ENCODE measurements at places on chromosomes 6 and 20. TPM values are rescaled to one million over a fixed set of nuclear protein-coding genes. Genes with fewer than 3 reads are reported as not detected.

The ZNF322 gene
- 9.0 TPM for total RNA-seq

DNA sequence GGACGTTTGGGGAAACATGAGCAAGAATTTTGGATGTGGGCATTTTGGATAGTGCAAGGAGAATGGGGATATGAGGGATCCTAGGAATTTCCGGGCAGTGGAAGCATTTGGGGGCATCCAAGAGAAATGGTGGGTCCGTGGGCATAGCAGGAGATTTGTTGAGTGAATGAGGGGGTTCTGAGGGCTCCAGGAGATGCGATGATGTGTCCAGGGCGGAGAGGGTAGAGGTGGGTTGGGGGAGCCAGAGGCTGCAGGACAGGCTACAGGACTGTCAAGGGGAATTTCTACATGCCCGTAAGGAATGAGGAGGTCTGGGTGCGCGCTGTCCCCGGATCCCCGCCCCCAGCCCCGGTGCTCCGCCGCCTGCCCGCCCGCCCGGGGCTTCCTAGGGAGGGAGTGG is 364 bp downstream of the FRS3 start:
- no peak for DNase-seq

The BACH2 gene
- total RNA-seq, result 6.3 TPM

The NKAPL gene
- 6.6 TPM for total RNA-seq

The MAP1LC3A gene
- 27.4 TPM for total RNA-seq

GRCh38 chr20:278181-278580 is 12.4 kb downstream of the C20orf96 start:
- no peak for DNase-seq

The NRSN1 gene
- total RNA-seq, result not detected
